Adrenal gland (tissue), 19 donors: ENCODE measurements at places on chromosomes 11 and 22. TPM values are rescaled to one million over a fixed set of nuclear protein-coding genes. Genes with fewer than 3 reads are reported as not detected.

DNA sequence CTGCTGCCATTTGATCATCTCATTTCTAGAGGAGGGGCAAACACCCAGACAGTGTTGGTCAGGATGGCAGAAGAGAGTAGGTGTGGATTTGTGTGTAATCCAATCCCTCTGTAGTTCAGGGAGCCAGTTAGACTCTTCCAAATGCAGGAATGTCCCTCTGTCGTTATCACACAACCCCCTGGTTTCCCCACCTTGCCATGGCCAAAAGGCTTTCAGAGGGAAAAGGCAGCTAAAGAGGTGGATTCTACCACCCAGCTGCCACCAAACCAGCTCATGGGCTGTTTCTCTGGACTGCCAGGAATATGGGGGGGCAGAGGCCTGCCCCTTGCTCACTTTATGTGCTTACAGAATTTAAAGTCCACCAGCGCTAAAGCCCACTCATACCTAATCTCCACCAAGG is 18.1 kb downstream of the TSKU start:
- H3K27me3 ChIP-seq = no peaks in the 10 kb centered on the region
- peaks cover 10% of the 10 kb centered on the region for H3K4me1 ChIP-seq
- no peak overlapping the region for H3K4me3 ChIP-seq
- DNase-seq = no peak

The ALX4 gene
- not detected for total RNA-seq

DNA sequence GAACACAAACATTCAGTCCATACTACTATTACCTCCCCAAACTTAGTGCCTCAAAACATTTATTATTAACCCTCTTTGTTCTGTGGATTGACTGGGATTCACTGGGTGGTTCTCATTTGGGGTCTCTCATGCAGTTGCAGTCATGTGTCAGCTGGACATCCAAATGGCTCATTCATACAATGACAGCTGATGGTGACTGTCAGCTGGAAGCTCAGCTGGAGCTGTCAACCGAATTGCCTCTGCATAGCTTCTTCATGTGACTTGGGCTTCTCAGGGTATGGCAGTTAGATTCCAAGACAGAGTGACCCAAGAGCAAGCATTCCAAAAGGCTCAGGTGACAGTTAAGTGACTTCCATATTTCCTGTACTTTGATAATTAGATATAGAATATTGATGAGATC is 85.2 kb downstream of the CCDC34 start:
- H3K4me3 ChIP-seq = no peak overlapping the region
- H3K27me3 ChIP-seq = no peaks in the 10 kb centered on the region
- DNase-seq = no peak
- peaks cover 25% of the 10 kb centered on the region for H3K4me1 ChIP-seq
- H3K36me3 ChIP-seq = no peaks in the 10 kb centered on the region

The MUC6 gene
- total RNA-seq = not detected

DNA sequence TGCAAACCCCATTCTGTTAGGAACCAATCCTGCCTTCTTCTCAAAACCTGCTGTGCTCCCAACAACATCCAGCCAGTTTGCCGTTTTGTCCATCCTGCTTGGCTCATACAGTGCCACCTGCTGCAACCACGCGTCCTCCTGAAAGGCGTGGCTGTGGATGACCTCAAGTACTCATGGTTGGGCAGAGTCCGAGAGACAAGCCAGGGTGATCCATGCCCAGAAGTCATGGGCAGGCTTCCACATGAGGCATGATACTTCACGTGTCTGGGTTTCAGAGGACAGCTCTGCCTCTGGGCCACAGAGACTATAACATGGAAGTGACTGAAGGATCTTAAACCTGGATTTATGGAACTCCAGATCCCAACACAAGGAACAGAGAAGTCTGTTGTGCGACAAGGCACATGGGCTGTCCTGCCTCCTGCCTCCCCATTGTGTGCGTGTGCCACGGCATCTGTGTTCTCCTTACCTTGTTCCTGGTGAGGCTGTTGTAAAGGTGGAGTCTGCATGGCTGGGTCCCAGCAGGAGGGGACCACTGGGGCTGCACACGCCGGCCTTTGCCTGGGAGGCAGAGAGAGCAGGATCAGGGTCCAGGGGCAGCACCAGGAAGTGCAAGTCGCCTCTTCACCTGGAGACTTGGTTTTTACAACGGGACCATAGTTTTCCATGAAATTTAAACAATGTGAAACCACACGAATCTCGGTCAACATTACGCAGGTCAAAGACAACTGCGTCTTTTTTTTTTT is 15.4 kb downstream of the CARS1 start:
- peak; percentile 57 for DNase-seq
- peaks cover 18% of the 10 kb centered on the region for H3K4me1 ChIP-seq
- H3K36me3 ChIP-seq = no peaks in the 10 kb centered on the region
- no peak overlapping the region for H3K27ac ChIP-seq

DNA sequence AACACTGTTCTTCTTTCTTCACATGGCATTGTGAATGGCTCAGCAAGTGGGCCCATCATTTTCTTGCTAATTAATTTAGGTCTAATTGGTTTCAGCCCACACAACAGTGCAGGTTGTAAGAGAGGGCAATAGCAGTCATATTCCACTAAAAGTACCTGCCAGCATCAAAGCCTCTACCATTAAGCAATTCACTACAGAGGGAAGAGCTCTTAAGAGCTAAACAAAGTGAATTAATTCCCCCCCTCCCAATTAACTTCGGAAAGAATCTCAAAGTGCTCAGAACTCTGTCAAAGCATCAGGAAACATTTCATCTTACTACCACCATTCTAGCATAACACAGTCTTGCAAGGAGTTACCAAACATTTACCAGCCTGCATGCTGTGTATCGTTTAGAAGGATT is 133.9 kb upstream of the UBASH3B start:
- H3K36me3 ChIP-seq = no peaks in the 10 kb centered on the region
- DNase-seq = no peak
- no peaks in the 10 kb centered on the region for H3K27me3 ChIP-seq
- H3K4me3 ChIP-seq = no peak overlapping the region

DNA sequence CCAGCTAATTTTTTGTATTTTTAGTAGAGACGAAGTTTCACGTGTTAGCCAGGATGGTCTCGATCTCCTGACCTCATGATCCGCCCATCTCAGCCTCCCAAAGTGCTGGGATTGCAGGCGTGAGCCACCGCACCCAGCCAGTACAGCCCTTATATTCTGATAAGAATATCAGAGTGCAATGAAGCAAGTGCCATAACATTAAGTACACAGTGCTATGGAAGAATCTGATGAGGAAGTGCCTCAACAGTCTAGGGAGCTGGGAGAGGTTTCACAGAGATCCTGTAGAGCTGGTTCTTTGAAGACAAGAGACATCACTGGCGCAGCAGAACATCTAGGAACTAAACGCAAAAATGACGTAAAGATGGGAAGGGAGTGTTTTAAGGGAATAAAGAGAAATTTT is 2.1 kb downstream of the RTCB start:
- no peak for DNase-seq
- no peaks in the 10 kb centered on the region for H3K36me3 ChIP-seq
- H3K4me1 ChIP-seq = peaks cover 4% of the 10 kb centered on the region

The HRAS gene
- 45.0 TPM for total RNA-seq

DNA sequence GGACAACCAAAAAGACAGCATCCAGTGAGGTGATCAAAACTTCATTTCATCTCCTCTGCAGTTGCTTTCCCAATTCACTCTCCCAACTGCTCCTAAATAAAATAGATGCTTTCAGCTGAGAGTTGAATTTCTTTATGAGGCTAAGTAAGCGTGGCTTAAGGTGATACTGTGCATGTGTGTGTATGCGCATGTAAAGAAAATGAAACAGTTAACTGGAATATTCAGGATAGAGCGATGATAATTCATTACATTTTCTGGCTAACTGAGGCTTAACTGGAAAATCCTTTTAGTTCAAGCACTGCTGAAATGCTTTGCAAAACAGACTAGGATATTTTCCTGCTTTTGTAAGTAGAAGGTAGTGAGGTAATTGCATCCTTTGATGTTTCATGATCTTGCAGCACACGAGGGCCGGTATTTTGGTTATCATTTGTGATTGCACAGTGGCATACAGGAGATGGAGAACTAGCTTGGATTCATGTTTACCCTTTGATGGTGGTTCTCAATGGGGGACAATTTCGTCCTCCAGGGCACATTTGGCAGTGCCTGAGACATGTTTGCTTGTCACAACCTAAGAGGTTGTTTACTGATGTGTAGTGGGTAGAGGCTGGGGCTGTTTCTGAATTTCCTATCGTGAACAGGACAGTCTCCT is 71.2 kb downstream of the ZBTB16 start:
- no peak for DNase-seq
- H3K27ac ChIP-seq = peak overlapping the region; percentile 80

The TSGA10IP gene
- total RNA-seq = 0.33 TPM

GRCh38 chr11:113778111-113778910 is 1.3 kb upstream of the CLDN25 start:
- H3K4me1 ChIP-seq = no peaks in the 10 kb centered on the region
- H3K27me3 ChIP-seq = no peaks in the 10 kb centered on the region
- H3K27ac ChIP-seq = no peak overlapping the region
- H3K4me3 ChIP-seq = no peak overlapping the region
- no peaks in the 10 kb centered on the region for H3K36me3 ChIP-seq
